NCI-H460 (cell line): ENCODE measurements at places on chromosomes 6 and 20. TPM values are rescaled to one million over a fixed set of nuclear protein-coding genes. Genes with fewer than 3 reads are reported as not detected.

Gene LAMP5
- total RNA-seq, result not detected in 2 replicates

GRCh38 chr6:72559555-72559954 is 62.3 kb upstream of the KCNQ5 start:
- no peak for DNase-seq

DNA sequence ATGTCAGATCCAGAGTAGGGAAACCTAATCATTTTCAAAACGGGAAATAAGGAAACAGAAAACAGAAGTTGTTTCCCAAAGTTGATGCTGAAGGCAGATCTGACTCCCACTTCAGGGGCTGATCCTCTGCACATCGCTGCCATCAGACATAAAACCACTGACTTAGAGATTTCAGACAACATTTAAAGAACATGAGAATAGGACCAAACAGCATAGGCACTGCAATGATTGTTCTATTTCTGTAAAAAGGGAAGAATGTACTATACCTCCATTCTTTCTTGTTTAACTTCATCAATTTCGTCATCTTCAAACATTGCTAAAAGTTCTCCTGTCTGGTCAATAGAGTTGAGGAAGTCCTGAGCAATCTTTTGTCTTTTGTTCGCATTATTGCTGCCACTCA is 324.7 kb upstream of the RUNX2 start:
- DNase-seq, result no peak

DNA sequence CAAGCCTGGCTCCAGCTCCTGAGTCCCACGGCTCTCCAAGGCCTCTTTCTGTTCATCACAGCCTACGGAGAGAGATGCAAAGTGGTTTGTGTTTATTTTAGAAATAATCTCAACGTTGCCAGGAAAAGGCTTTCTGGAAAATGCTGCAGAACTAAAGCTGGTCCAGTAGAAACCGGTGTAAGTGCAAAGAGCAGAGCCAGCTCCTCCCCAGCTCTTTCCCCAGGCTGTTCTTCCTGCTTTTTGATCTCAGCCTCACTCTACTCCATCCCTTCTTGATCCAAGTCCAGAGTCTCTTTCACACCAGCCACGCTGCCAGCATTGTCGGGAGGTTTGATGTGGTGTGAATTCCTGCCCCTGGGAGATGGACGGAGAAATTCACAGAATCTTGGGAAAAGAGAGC is 69.8 kb downstream of the TMEM170B start:
- no peak for DNase-seq

Gene BPIFA1
- total RNA-seq, result not detected in 2 replicates

DNA sequence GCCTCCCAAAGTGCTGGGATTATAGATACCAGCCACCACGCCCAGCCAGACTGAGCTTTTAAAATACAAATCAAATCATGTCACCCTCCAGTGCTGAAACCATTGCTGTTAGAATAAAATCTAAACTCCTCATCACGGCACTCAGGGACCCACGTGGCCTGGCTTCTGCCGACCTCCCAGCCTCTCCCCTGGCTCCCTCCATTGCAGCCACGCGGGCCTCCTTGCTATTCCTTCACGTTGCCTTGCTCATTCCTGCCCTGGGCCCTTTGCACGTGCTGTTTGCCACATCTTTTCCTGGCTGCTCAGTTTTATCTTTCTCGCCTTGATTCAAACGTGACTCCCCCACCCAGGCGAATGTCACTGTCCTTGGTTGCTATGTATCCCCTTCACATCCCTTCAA is 244.6 kb downstream of the PREX1 start:
- DNase-seq, result no peak

Gene MROH8
- total RNA-seq, result 0.05 and 0.43 TPM in 2 replicates

GRCh38 chr6:146909376-146909775 is 294.8 kb upstream of the STXBP5 start:
- no peak for DNase-seq

DNA sequence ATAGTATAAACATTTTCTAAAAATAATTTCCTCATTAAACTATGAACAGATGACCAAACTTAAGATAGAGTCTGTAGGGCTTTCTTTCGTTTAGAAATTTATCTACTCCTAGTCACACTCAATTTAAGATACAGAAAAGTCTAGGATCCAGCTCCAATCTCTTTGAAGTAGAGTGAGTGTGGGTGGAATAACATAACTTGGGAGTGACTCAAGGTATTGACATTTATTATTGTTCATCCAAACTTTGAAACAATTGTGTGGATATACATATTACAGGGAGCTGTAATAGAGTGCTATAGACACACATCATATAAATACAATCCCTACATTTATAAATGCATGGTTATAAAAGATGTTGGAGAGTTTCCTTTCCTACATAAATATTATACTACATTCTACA is 715.2 kb upstream of the MANEA start:
- DNase-seq, result no peak
